ENCODE measurements at places on chromosomes 3 and 15.

DNA sequence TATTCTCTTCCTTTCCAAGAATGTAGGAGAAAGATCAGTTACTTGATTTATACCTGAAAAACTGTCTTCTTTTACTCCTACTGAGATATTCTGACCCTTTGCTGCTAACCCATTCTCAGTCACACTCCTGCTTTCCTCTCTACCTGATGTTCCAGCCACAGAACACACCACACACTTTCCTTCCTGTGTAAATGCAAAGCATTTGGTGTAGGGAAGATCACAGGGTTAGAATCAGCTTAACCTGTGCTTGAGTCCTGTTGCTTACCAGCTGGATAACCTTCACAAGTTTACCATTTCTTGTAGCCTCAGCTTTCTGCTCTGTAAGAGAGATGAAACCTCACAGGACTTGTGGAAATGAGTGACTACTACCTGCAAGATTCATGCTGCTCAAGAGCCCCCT is 489.8 kb upstream of the GOLIM4 start:
- no peak for DNase-seq

DNA sequence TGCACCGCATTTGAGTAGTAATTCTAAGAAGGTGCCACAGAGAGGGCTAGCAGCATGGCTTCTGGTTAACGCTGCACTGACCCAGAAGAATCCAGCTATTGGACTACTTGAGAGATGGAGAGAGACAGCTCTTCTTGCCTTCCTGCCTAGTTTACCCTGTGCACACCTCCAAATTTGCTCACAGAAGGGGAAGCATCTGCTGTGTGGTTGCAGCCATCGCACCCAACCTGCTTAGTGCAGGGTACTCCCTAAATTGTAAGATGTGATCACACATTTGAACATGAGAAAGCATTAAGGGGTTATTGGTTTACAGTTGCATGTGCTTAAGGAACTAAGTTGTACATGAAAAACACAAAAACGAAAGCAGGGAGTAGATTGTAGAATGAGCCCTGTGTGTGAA is 122.1 kb downstream of the FOXB1 start:
- no peak for DNase-seq

GRCh38 chr15:52178765-52179164 is 12.4 kb downstream of the GNB5 start:
- no peak for DNase-seq

- DNase-seq, result no peak
Measured at GRCh38 chr3:115164374-115165221, 17.5 kb upstream of the ZBTB20 start.

GRCh38 chr15:47744496-47744895 is 27.2 kb downstream of the SEMA6D start:
- DNase-seq, result no peak

- peak; percentile 45 for DNase-seq
Measured at GRCh38 chr3:33372218-33373081, 67.8 kb downstream of the UBP1 start.

GRCh38 chr3:98877132-98877531 is 24.4 kb downstream of the DCBLD2 start:
- no peak for DNase-seq

- no peak for DNase-seq
Measured at GRCh38 chr3:138381413-138381901, 33.1 kb downstream of the MRAS start.

GRCh38 chr3:124395162-124395561 is 335.1 kb upstream of the UMPS start:
- DNase-seq, result no peak

- DNase-seq, result no peak
Measured at GRCh38 chr3:54261141-54261540, 138.8 kb downstream of the CACNA2D3 start.

DNA sequence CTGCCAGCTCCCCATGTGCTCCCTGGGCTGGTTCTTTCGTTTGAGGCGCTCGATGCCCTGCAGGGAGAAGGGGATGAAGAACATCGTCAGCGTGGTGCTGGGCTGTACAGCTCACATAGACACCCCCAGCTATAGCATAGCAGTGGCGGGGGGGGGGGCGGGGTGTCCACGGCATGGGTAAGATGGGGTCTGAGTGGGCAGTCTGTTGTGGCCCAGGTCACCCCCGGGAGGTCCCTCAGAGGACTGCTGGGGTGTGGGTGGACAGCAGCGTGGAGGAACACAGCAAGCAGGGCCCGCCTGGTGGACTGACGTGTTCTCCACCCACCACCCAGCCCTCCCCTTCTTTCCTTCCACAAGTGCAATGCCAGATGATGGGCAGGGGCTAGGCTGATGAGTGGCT is 43.7 kb downstream of the TGM4 start:
- DNase-seq, result no peak

- DNase-seq, result no peak
Measured at GRCh38 chr3:172700256-172700655, 10.6 kb downstream of the NCEH1 start.

- no peak for DNase-seq
Measured at GRCh38 chr3:74739242-74739641, 124.8 kb upstream of the CNTN3 start.

- no peak for DNase-seq
Measured at GRCh38 chr3:142213298-142213697, 12.1 kb downstream of the GK5 start.

Data from stimulated activated CD4-positive, alpha-beta T cell treated with anti-CD3 and anti-CD28 coated beads, Interleukin-4, amount 100 ng/mL, for 24 hours (primary cell).